CD8-positive, alpha-beta T cell (primary cell): ENCODE measurements at places on chromosomes 4 and X.

GRCh38 chr4:143234153-143234552 is 49.4 kb downstream of the USP38 start:
- no peak for DNase-seq

- DNase-seq, result no peak
Measured at GRCh38 chr4:2695346-2696060, 60.6 kb downstream of the TNIP2 start.

GRCh38 chr4:158036998-158037397 is 135.8 kb downstream of the GASK1B start:
- DNase-seq, result no peak

DNA sequence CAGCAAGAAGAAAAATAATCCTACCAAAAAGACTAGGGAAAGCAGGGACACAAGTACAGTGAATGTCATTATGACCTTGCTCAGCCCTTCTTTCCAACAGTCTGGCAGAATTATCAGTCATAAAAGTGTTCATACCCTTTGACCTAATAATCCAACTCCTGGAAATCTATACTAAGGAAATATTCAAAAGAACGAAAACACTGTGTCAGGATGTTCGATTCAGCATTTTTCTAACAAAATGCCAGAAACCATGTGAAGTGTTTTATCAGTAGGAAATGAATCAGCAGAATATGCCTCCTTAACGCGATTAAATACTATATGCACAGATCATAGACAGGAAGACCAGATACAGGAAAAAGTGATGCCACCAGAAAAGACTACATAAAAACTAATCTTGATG is 16.2 kb upstream of the S100G start:
- no peak for DNase-seq

DNA sequence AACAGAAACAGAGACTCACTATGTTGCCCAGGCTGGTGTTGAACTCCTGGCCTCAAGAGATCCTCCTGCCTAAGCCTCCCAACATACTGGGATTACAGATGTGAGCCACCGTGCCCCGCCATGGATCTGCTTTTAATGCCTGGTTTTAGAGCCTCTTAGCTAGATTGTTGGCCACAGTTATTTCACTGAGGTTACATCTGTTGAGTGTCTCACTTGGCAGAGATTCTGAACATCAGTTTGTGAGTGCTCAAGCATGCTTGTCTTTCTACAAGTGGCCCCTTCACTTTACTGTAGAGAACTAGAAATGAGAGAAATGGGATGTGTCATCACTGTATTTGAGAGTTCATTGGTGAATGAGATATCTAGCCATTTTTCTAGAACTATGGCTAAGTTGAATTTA is 218.5 kb downstream of the APBB2 start:
- DNase-seq, result no peak

DNA sequence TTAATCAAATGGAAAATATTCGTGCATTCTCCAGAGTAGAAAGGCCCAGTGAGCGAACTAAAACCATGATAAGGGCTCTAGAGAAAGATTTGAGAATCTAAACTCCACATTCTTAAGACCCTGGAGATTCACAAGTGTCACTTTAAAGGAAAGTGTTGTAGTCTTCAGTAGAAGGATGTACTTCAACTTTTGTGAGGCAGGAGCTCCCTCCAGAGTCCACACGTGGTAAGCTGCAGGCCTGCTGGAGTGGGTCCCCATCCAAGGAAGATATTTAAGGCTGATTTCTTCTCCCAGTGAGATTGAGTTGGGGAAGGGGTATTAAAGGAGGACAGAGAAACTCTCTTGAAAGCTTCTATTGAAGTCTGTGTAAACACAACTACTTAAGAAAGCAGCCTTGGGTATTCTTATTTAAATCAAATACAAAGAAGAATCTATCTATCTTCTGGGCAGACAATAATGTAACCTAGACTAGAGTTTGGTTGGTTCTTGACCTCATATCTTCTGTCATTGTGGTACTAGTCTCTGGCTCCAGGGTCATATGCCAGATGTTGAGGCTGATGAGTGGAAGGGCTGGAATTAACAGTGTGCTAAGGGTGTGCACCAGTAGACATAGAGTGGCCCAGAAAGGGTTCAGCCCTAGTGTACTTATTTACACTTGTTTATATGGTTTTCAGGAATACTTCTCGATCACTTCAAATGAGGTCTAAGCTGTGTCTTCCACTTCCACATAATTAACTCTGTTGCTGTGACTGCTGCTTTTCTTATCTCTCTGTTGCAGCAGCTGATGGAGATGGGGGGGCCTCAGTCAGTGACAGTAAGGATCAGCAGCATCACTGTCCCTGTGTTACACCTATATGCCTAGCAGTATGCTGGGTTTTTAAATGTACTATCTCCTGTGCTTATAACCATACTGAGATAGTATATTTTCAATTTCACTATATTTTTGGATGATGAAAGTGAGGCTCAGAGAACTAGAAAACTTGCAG is 76.1 kb downstream of the HMGB2 start:
- peak; percentile 33 for DNase-seq

- DNase-seq, result no peak
Measured at GRCh38 chr4:90546114-90546513, 418.9 kb downstream of the CCSER1 start.

DNA sequence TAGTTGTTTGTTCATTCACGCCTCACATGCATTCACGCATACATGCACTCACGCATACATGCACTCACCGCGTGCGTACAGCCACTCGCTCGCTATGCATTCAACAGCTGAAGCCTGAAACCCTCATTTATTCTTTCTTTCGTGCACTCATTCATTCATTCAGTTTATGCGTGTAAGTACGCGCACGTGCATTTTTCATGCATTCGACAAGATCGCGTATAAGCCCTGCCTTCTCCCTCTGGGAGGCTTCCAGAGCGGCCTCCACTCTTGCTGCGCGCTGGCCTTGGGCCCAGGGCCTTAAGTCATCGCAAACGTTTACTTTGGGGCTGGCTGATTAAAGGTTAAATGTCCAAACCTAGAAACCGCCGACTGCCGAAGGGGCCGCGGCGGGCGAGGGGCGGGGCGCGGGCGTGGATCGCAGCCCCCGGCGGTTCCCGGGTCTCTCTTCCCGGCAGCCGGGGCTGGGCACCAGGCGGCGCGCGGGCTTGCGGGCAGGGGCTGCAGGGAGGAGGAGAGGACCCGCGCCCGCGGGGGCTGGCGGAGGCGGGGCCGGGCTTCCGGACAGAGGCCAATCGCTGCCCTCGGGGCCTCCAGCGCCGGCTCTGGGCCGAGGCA is at the start of gene GYG2:
Gene GYG2 (plus strand): TSS at position 587 of the 615 bp plus-strand sequence. CDS start 1,259 bp downstream, outside the sequence.
- peak; percentile 41 for DNase-seq

- DNase-seq, result no peak
Measured at GRCh38 chr4:98682719-98683118, 24.3 kb upstream of the TSPAN5 start.

GRCh38 chr4:63921561-63921960 is 487.7 kb downstream of the TECRL start:
- DNase-seq, result no peak

- DNase-seq, result no peak
Measured at GRCh38 chr4:5337731-5338130, 286.5 kb downstream of the STK32B start.

GRCh38 chr4:3364634-3365314 is 72.0 kb downstream of the RGS12 start:
- DNase-seq, result no peak
